Femur (tissue), 1 donor: ENCODE measurements at places on chromosomes 12 and 14.

GRCh38 chr12:65518771-65519170 is 240.3 kb downstream of the MSRB3 start:
- no peak for DNase-seq

GRCh38 chr14:105888151-105888550 is 361.8 kb downstream of the TMEM121 start:
- DNase-seq: peak; percentile 3

- DNase-seq: no peak
Measured at GRCh38 chr12:91637789-91638624, 455.4 kb upstream of the DCN start.

DNA sequence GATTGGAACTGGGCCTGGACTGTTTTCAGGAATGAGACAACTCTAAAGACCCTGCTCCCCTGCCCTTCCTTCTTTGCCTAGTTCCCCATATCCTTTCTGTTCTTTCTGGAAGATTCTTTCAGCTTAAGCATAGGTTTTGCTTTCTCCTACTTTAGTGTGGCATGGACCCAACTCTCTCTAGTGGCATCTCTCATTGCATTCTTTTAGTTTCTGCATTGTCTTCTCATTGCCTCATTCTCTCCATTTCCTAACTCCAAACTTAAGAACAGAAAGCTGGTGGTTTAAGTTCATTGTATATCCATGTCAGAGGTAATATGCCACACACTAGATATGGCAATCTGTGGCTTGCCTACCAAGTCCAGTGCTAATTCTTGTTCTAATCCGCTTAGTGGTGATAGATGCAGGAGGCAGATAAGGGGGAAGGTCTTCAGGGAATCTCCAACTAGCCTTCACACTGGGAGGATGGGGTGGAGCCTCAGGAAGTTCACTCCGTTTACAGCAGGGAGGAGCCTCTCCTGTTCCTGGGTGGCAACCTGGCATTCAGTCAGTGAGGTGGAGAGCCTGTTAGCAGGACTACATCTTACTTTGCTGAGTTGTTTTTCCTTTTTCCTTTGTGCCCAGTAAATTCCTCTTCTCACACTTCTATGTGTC is 165.1 kb upstream of the LMNTD1 start:
- no peak for DNase-seq
